Pancreas (tissue), 10 donors: ENCODE measurements at places on chromosomes 5 and 9.

GRCh38 chr9:134505032-134505431, 136.6 kb upstream of the COL5A1 start:
- peak; percentile 42 for DNase-seq

DNA sequence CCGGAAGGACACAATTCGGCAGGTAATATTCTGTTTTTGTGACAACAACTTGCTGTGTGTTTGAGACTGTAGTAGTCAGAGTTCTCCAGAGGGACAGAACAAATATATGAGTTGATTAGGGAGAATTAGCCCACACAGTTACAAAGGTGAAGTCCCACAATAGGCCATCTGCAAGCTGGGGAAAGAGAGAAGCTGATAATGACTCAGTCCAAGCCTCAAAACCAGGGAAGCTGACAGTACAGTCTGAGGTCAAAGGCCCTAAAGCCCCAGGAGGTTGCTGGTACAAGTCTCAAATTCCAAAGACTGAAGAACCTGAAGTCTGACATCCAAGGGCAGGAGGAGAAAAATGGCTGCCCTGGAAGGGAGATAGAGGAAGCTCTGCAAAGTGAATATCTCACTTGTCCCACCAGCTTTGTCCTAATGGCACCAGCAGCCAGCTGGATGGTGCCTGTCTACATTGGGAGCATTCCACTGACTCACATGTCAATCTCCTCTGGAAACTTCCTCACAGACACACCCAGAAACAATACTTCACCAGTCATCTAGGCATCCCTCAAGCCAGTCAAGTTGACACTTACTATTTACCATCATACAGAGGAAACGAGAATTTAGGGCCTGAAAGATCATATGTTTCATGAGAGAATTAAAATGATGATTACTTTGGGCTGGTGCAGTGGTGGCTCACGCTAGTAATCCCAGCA, 36.3 kb upstream of the CTXN3 start:
- no peak for DNase-seq

DNA sequence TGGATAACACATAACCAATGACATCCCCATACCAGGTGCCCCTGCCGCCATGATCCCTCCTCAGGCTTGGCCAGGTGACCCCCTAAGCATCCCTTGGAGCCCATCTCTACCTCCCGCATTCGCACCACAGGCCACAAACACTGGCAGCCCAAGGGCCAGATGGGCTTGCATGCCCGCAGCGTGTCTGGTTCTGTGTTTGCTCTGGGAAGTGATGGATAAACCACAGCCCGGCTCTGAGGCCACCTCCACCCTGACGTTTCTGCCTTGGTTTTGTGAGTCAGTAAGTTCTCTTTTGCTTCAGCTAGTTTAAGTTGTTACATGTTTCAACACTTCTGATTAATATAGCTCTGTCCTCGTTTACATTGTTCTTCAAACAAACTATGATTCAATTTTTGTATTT, 172.4 kb upstream of the PHYKPL start:
- no peak for DNase-seq

DNA sequence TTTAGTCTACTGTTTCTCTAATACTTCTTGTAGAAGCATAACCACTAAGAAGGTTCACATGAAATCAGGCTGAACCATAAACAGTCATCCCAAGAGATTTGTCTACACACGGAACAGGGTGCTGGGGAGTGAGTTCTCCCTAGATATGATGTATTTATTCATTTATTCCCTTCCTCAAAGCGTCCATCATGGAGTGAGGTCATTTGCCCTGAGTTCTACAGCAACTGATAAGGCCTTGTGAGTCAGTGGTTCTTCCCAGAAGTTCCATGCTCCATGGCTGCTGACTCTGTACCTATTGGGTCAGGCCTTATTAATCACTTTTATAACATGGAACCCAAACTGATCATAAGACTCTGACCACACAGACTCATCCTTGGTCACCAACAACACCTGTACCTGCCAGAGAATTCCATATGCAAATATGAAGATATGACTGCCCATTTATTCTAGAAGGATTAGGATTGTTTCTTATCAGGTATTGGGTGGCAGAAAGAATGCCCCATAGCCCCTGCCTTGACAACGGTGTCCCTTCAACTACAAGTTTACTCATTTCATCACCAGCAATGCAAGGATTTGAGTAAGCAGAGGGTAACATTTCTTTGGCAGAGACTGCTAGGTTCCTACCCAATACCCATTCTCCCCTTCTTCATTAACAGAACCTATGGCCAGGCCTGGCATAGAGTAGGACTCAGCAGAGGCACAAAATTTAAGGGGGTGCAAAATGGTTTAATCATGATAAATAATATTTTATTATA, 118.1 kb downstream of the LHFPL2 start:
- DNase-seq, result peak; percentile 33

GRCh38 chr5:172151661-172152210, 36.3 kb downstream of the STK10 start:
- DNase-seq, result no peak

DNA sequence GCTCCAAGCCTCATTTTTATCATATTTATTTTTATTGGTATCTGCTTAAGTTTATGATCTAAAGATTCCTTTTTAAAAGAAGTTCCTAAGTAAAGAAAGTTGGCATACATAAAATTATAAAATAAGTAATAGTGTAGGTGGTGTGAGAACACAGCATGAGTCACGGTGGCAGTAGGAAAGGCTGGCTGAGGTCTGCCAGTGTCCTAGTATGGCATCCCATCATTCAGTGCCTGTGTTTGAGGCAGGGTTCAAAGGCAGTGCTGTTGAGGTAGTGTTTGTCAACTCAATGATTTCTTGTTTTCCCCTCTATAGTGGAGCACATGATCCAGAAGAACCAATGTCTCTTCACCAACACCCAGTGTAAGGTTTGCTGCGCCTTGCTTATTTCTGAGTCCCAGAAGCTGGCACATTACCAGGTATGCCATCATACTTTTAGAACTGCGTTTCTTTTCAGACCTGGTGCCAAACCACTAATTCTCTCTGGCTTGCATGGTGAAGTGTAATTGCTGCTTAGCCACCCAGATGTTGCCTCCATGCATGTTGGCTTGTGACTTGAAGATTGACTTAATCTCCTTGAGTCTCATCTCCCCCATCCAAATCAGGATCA, 18.4 kb downstream of the ZNF346 start:
- DNase-seq, result no peak

GRCh38 chr9:97479496-97480159, 21.8 kb upstream of the TMOD1 start:
- no peak for DNase-seq

DNA sequence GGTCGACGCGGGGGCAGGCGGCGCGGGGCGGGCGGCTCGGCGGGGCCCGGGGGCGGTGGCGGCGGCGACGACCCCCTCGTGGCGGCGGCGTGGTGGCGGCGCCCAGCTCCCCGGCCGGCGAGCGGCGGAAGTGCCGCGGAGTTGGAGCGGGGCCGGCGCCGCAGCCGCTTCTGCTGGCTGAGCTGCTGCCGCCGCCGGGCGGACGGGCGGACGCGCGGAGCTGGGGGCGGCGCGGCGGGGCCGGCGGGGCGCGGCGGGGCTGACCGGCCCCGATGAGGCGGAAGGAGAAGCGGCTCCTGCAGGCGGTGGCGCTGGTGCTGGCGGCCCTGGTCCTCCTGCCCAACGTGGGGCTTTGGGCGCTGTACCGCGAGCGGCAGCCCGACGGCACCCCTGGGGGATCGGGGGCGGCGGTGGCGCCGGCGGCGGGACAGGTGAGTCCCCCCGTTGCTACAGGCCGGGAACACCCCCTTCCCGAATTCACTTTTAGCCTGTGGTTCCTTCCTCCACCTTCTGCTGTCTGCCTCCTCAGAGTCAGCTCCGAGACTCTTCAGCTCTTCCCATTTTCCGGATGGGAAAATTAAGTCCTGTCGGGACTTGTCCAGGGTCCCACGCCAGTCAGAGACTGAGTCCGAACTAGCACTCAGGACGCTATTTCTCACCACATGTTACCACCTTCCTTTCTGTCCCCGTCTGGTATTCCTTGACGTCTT, at the start of gene GALNT10:
Gene GALNT10, plus strand, starts transcription at position 139 of the 710 bp plus-strand sequence. Its CDS starts 134 bp downstream, at position 273.
- peak; percentile 89 for DNase-seq

DNA sequence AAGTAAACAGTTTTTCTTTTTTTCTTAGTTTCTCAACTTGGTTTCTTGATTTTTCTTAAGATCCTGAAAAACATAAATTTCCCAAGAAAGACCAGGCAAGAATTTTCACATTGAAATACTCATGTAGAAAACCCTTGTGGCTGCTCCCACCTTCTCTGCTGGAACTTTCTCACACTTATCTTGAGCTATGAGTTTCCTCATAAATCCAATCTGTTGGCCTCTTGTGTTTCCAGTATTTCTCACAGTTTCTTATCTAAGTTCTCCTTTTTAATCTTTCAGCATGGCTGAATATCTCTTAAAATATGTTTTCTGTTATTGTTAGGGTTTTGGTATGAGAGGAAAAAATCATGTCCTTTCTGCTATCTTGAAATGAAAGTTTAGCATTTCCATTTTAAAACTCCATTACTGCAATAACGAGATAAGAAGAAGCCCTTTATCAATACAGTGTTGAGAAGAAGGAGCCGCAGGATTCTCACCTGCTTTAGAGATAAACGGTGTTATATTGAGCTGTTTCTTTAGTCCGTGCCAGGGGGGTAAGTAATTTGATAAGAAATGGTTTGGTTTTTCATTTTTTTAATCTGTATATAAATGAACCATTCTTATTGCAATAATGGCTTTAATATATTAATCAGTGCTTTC, 89.3 kb downstream of the ALDH1A1 start:
- no peak for DNase-seq

DNA sequence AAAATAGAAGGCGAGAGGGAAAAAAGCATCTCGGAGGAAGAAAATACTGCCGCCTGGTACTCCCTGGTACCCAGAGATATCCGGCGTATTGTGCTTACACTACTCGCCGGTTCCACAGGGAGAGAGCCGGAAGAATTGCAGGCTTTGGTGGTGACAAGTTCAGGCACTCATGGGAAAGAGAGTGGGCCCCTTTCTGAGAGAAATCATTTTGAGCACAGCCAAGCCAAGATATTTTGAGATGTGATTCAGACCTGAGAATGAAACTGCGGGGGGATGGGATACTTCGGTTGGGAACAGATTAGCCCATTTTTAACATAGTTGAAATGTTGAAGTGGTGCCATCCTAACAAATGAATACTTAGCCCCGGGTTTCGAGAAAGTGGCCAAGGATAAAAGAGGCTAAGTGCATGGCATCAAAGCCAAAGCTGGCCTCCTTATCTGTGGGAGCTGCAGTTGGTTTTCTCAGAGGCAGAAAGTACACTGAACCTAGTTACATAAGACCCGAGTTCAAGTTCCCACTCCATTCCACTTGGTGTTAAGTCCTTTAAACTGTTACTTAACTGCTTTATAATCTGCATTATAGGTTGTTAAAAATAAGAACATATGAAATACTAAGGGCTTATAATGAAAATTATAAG, 62.7 kb downstream of the SLC1A3 start:
- no peak for DNase-seq

GRCh38 chr9:35728041-35728971, 3.7 kb downstream of the TLN1 start:
- no peak for DNase-seq
